ENCODE measurements at places on chromosomes 3 and 15.
A peak's percentile ranks its signal among the peaks of the same experiment; 100 is the strongest.

DNA sequence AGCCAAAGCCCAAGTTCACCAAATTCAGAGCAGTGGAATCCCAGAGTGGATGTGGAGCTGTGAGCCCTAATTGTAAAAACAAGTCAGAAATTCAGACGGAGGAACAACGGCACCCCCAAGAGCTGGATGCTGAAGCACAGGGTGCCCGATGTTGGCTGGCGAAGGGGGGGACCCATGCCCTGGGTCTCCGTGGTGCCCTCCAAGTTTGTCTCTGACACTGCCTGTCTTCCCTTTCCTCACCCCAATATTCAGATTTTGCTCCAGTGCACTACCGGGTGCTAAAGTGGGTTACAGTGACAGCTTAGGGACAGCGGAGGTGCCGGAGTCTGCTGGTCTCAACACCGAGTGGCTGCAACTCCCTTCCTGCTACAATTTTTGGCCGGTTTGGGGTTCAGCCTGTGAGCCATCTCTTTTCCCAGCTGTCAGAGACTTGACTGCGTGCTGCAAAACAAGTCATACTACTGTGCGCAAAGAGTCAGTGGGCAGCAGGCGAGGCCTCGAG is 6.6 kb downstream of the GRIP2 start:
- no peak for DNase-seq

GRCh38 chr3:52384019-52384761 is 60.7 kb downstream of the SEMA3G start:
- DNase-seq: no peak

- peak; percentile 84 for DNase-seq
Measured at GRCh38 chr3:15768421-15769255, 29.1 kb downstream of the ANKRD28 start.

DNA sequence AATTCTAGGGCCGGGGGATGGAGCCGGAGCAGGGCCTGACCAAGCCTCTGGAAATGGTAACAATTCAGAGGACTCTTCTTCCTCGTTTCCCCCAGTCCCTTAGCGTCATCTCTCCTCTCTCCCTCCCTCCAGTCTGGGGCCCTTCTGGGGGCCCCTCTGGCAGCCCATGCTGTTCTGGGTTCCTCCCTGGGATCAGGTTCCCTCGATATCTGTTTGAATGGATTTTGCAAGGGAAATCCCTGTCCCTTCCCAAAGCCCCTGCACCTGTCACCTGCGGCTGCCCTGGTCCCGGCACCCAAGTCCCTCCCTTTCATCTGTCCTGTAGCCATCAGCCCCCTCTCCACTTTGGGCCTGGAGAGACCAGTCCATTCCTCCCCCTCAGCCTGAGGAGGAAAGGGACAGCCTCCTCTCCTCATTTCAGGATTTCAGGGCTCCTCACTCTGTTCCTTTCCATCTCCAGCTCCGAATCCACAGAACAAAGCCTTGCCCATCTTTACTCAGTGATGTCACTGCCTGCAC is 1.7 kb upstream of the PLCB2 start:
- DNase-seq: no peak

DNA sequence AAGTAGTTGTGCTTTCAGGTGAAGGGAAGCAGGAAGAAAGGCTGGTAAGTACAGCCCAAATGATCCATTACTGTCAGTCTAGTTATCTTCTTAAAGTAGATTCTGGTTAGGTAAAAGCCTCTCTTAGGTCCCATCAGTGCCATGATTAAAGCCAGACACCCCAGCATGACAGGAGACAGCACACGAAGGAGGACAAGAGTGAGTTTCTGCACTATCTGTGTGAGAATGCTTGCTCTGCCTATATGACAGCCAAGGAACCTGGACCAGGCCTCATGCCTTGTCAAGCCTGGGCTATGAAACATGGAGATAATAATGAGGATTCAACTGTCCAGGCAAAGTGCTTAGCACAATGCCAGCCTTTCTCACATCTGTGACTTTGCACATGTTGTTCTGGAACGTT is 13.5 kb upstream of the FILIP1L start:
- DNase-seq: no peak

GRCh38 chr3:23805633-23806533 is at the start of gene UBE2E1:
UBE2E1 (plus strand) TSS chr3:23805955; CDS start chr3:23807270, 1,315 bp downstream.
- peak; percentile 68 for DNase-seq
